ENCODE measurements at places on chromosomes 13 and 19.

DNA sequence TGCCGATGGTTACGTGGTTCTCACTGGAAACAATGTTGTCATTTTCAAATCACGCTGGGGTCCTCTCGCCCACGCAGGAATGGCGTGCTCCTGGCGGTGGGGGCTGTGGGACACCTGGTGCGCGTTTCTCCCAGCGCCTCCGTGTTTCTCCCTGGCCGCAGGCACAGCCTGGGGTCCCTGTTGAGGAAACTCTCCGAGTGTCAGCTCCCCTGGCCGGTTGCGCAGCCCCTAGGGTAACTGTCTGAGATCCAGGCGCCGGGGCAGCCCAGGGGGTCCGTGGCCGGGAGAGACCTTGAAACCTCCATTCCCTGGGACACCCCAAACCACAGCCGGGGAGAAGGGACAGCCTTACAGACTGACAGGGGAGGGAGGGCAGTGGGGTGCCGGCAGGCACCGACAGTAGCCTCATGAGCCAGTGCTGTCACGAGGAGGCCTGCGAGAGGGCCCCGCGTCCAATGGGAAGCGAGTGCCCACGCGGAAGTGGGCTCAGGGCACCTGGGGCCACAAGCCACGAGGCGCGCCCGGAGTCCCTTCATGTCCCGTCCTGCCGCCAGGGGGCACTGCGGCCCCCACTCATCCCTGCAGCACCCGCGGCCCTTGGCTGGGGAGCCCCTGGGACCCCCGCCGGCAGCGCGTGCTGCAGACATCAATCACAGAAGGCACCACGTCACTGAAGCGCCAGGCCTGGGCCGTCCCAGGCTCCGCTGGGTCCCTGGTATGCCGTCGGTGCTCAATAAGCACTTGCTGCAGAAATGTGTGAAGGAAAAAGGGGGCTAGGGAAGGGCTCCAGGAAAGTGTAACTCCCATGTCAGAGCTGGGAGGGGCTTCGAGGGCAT, 9.5 kb downstream of the ADAMTSL5 start:
- peak; percentile 85 for DNase-seq

GRCh38 chr19:6632002-6632621, 37.8 kb downstream of the TNFSF14 start:
- DNase-seq = peak; percentile 87

GRCh38 chr19:18009412-18010066, 1.6 kb downstream of the ARRDC2 start:
- DNase-seq = peak; percentile 50

DNA sequence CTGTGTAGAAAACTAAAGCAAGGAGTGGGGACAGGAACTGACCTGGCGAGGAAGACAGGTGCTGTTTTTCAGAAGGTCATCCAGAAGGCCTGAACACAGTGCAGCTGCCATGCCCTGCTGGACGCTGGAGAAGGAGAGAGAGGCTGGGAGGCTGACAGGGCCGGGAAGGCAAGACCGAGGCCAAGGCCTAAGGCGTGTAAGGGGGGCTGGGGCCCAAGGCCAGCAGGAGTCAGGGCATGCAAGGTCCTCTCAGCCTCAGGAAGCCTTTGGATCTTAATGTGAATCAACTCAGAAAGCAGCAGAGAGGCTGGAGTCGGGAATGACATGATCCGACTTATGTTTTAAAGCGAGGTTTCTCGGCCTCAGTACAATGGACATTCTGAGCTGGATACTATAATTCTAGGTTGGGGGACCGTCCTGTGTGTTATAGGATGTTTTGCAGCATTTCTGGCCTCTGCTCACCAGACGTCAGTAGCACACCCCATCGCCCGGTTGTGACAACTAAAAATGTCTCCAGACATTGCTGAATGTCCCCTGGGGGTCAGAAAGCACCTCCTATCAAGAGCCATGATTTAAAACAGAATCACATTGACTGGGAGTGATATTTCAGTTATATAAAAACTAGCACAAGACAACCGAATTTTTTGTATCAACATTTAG, 530.4 kb downstream of the MYO16 start:
- no peak for DNase-seq

DNA sequence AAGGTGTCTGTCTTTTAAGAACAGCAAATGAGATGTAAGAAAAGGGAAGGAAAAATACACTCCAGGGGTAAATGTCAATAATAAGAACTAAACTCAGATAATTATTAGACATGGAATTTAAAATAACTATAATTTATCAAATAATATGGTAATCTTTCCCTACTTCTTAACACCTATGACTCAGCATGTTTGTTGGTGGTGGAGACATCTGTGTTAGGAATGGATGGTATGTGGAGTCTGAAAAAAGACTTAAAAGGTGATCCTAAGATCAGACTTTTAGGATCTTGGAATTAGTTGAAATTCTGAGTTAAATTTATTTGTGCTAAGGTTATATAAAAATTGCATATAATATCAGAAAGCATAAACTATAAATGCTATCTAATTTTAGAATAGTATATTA, 915.1 kb downstream of the SLITRK5 start:
- DNase-seq = no peak

DNA sequence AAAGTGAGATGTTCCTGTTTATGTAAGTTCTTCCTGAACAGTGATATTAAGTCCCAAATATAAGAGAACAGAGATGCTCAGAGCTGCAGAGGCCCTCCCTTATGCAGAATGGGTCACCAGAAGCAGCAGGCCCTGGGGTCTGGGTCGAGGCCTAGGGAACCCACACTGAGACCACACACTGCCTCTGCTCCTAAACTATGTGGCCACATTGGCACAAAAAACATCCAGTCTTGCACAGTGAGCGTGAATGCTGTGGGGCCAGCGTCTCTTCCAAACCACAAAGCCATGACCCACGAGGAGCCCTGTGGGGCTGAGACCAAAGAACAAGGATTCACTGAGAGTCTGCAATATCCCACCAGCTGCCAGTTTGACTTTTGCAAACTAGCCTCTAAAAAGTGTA, 23.6 kb downstream of the PROZ start:
- DNase-seq = no peak

- DNase-seq = no peak
Measured at GRCh38 chr19:3321696-3322095, 44.7 kb upstream of the NFIC start.

- no peak for DNase-seq
Measured at GRCh38 chr13:91032104-91032503, 315.4 kb upstream of the MIR17HG start.

- no peak for DNase-seq
Measured at GRCh38 chr19:45471931-45472562, 4.3 kb downstream of the FOSB start.

- DNase-seq = no peak
Measured at GRCh38 chr13:64332048-64332447, 2898.1 kb downstream of the PCDH9 start.

DNA sequence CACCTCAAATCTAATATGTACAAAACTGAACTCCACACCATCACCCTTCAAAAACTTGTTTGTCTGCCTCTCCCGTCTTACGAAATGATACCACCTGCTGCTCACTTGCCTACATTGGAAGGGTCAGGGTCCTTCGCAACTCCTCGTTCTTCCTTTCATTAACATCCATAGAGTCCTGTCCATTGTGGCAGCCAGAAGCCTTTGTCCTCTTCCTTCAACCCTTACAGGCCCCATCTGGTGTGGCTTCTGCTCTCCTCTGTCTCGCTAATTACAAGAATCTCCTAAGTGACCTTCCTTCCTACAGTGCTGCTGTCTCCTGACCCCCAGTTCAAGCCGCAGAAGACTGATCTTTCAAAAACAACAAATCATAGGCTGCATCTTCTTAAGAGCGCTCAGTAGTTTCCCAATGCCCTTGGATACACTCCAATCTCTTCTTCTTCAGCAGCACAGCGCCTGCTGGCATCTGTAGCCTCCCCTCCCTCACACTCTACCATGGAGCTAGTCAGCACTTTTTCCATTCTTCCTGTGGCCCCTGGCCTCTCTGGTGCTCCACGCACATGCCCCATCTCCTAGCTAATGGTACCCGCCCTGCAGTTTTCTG, 382.7 kb downstream of the LIG4 start:
- DNase-seq = no peak

- DNase-seq = peak; percentile 91
Measured at GRCh38 chr19:41959056-41960053, at the start of gene RABAC1. TSS of gene RABAC1 (minus strand) at chr19:41959321. CDS start at chr19:41959292, 29 bp downstream.

GRCh38 chr13:60135344-60135743, 28.4 kb downstream of the DIAPH3 start:
- no peak for DNase-seq

GRCh38 chr13:23003446-23003845, 177.3 kb upstream of the SGCG start:
- no peak for DNase-seq

DNA sequence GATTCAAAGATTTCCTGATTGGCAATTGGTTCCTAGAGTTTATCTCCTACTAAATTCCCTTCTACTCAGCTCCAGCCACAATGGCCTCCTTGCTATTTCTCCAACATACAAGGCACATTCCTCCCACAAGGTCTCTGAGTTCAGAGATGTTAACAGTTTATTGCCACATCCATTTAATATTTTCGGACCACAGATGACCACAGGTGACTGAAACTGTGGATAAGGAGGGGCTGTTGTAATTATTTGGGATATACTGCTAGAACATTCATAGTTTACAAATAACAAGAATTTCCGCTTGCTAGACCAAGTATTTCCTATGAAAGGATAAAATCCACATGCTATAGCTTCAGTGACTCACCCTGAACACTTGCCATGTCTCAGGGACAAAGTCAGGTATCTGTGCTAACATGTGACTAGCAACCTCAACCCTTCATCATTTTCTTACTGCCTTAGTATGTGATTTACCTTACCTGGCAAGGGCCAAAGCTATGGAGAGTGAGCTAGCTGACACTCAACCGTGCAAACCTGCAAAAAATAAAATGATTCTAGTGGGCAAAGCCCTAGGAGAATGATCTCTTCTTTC, 117.7 kb downstream of the TBC1D4 start:
- DNase-seq = peak; percentile 7

- no peak for DNase-seq
Measured at GRCh38 chr13:72638059-72638815, 89.2 kb downstream of the MZT1 start.

GRCh38 chr13:107961849-107962608, 253.3 kb downstream of the LIG4 start:
- DNase-seq = no peak

DNA sequence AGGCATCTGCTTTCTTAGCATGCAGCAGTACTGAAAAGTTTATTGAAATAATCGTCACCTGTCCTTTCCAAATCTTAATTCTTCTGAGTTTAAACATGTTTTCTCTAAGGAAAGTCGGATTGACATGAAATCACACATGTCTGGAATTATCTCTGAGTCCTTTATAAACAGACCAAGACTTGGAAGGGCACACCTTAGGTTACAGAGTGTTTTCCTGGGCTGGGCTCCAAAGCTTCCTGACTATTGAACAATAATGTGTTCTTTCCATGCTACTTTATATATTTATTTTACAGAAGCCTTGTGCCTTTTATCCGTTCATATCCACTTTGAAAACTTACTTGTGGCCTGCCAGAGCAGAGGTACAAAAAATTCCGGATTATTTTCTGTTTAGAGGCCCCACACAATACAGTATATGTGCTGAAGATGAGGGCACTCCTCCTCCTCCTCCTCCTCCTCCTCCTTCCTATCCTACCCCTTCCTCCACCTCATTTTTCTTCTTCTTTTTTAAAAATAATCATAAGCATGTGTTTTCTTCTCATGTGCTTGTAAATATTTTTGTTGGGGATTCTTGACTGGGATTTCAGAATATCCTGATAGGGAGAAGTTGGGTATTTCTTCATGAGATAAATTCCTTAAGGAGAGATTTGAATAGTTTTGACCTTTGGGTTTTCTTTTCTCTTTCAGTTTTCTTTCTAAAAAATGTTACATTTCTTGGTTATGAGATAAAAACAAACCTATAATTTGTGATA, 52.3 kb downstream of the LRCH1 start:
- no peak for DNase-seq

DNA sequence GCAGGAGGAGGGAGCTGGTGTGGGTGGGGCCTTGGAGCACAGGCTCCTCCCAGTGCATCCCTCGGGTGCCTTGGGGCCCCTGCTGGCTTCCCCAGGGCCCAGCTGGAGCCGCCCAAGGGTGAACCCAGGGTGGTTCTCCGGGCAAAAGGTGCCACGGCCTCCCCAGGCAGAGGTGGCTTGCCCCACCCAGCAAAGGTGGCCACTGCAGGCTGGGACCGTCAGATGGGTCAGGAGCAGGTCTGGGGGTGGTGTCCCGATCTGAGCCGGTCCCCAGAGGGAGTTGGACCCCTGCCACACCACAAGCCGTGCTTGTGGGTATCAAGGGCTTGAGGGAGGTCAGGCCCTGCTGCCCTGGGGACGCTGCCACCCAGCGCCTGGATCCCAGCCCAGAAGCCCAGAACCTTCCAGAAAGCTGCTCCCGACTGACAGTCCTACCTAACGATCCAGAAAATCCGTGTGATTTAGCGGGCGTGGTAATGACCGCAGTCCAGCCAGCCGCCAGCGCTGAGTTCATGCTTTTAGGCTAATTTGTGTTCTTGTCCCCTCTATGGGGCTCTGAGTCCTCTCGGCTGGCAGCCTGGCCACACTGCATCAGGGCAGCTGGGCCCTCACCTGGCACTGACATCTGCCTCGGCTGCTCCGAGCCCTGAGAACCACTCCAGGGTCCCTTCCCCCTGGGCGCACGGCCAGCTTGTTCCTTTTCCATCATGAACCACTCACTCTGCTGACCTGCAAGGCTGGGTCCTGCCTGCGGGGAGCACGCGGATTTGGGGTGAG, 5.0 kb upstream of the GRIN3B start:
- no peak for DNase-seq

DNA sequence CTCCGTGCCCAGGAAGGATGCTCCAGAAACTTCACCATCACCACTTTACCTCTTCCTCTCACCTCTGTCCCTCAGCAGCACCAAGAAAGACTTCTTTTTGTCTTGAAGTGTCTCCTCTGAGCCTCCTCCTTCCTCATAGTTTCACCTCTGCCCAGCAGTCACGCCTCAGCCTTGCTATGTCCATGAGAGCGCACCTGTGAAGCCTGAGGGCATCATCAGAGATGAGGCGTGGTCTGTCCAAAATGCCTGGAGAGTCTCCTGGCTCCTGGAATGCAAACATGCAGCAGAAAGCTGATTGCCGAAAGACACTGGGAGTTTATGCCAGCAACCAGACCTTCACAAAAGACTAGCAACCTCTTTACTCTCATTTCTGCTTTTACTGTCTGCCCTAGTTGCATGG, 336.6 kb downstream of the TEX29 start:
- DNase-seq = no peak

- no peak for DNase-seq
Measured at GRCh38 chr13:28041031-28041461, 52.6 kb upstream of the URAD start.

DNA sequence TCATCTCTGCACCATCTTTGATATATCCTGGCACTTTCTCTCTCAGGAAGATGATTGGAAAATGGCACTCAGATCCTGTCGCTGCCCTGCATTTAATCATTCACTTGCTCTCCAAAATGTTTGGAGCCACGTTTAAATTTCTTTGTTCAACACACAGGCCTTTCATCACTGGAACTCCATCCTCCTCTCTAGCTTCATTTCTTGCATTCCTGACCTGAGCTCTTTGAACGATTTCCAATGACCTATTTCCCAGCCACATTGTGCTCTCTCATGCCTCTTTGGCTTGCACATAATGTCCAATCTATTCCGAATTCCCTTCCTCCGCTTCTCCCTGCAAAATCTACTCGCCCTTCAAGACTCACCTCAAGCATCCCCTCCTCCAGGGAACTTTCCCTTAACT, 287.4 kb upstream of the NBEA start:
- no peak for DNase-seq

- DNase-seq = no peak
Measured at GRCh38 chr13:32736648-32737047, 150.4 kb downstream of the PDS5B start.

- no peak for DNase-seq
Measured at GRCh38 chr13:25371875-25372283, at the start of gene ATP8A2. TSS of gene ATP8A2 (plus strand) at chr13:25371974. CDS start at chr13:25372213, 239 bp downstream.

GRCh38 chr13:113787694-113788093, 28.7 kb downstream of the TMEM255B start:
- DNase-seq = no peak

Measured in activated CD4-positive, alpha-beta T cell treated with anti-CD3 and anti-CD28 coated beads for 48 hours (primary cell).